Activated CD8-positive, alpha-beta T cell treated with anti-CD3 and anti-CD28 coated beads for 36 hours (primary cell): ENCODE measurements at places on chromosomes 16 and 17. TPM values are rescaled to one million over a fixed set of nuclear protein-coding genes. Genes with fewer than 3 reads are reported as not detected.

DNA sequence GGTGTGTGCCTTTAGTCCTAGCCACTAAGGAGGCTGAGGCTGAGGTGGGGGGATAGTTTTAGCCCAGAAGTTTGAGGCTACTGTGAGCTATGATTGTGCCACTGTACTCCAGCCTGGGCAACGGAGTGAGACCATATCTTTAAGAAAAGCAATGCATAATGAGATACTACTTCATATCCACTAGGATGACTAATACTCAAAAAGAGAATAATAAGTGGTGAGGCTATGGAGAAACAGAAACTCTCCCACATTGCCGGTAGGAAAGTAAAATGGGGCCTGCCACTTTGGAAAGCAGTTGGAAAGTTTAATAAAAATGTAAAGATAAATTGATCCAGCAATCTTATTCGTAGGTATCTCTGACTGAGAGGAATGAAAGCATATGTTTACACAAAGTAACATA, 4.6 kb upstream of the NPIPB2 start:
- no peak for DNase-seq

DNA sequence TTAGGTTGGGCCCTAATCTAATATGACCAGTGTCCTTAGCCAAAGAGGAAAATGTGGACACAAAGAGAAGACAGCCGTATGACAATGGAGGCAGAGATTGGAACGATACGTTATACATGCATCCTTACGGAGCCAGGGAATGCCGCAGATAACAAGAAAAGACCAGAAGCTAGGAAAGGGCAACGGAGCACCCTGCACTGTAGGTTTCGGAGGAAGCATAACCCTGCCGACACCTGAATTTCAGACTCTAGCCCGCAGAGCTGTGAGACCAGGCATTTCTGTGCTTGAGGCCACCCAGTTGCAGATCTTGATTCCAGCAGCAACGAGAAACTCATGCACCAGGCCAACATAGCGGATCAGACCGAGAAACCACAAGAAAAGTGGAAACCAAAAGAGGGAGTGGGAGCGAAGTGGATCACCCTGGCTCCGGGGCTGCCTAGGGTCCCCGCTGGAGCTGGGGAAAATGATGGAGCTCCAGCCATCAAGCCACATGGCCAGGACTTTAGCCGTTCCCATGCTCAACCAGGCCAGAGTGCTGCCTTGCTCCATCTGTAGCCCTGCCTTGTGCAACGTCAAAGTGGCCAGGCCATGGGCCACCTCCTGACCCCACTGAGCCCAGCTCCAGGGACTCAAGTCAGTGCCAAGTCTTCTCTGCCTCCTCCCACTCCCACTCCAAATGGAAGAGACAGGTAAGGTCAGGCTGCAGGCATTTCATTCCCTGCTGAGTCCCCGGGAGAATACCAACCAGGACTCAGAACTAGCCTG, 51.7 kb upstream of the RPL38 start:
- no peak for DNase-seq

DNA sequence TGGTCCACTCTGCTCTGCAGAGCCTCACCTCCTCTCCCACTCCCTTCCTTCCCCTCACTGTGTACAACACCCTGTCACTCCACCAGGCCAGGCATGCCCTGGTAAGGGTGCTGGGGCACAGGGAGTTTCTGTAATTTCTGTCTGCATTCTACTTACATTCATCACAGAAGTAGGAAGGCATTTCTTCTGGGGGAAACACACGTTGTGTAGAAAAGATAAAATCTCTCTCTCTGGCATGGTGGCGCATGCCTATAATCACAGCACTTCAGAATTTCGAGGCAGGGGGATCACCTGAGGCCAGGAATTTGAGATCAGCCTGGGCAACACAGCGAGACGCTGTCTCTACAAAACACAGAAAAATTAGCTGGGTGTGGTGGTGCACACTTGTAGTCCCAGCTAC, 27.0 kb downstream of the WNT3 start:
- DNase-seq, result no peak

GRCh38 chr17:6526362-6527152, 29.8 kb downstream of the PITPNM3 start:
- no peak for DNase-seq

Gene SSTR5
- not detected for total RNA-seq

DNA sequence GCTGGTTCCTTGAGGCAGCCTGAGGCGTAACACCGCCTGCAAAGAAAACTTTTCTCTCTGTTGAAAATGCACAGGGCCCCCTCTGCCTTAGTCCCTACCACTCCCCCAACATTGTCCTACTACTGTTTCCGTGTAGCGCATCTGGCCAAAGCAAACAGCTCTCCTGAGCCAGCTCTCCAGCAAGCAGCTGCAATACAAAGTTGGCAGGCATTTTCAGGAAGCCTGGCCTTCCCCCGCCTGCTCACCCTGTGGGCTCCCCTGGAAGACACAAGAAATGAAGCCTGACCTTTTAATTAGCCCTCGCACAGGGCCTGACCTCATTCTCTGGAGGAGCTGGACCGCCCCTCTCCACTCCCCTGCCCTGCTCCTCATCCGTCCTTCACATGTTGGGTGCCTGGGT, 66.7 kb downstream of the SOX9 start:
- DNase-seq, result no peak

GRCh38 chr17:3804503-3804931, 3.5 kb upstream of the ITGAE start:
- DNase-seq, result peak; percentile 68

DNA sequence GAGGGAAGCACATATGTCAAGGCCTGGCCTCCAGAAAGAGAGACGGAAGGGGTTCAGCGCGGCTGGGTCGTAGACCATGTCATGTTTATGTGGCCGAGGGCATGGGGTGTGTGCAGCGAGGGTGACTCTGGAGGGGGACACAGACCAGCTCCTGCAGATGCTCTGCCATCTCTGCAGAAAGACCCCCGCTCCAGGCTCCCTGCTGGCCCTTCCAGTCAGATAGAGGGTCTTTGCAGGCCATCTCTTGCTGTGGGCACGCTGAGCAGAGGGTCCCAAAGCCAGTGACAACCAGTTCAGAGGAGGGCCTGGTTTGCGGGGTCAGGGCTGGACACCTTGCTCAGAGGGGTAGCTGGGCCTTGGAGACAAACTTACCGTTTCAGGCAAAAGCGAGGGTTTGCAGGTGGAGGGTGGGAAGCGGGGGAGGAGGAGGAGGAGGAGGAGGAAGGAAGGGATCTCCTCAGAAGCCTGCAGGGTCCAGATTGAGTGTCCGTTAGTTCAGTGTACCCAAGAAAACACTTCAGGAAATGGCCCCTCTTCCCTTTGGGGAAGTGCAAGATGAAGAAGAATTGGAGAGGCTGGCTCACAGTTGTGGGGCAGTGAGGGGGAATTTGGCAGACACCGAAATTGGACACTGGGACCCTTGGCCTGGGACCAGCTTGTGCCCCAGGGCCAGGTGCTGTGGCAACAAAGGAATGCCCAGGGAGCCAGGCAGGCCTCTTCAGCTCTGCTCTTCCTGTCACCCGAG, 102.8 kb downstream of the CMIP start:
- no peak for DNase-seq

DNA sequence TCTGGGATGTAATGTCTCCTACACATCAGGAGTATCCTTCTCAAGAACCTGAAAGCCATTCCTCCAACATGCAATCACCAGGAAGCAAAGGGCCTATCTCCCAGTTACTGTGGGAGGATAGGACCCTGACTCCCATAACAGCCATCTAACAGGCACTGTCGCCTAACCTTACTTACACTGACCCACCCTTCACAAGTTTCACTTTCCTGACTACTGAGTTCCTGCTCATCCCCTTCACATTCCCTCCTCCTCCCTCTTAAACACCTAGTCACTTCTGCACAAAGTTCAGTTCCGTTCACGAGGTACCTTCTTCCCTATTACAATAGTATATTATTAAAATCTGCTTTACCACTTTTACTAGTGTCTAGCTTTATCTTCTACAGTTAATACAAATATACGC, 1.3 kb downstream of the C17orf67 start:
- no peak for DNase-seq

Gene MMP25
- total RNA-seq, result 1.5 TPM

- no peak for DNase-seq
These were observed 508.4 kb upstream of the GOT2 start for GRCh38 chr16:59242556-59242955.

GRCh38 chr17:42795061-42795460, 3.4 kb downstream of the COA3 start:
- DNase-seq, result no peak

- no peak for DNase-seq
These were observed 5.6 kb upstream of the AHSP start for GRCh38 chr16:31522071-31522470.

GRCh38 chr17:41739661-41740352, 5.4 kb upstream of the HAP1 start:
- DNase-seq, result no peak

- DNase-seq, result peak; percentile 95
These were observed at the start of the genes DDX28 and DUS2 for GRCh38 chr16:68022728-68023537. Gene DDX28, minus strand, starts transcription at chr16:68023232. Its CDS starts 30 bp downstream, at chr16:68023202. Gene DUS2, plus strand, starts transcription at chr16:68023284. Its CDS starts 14,740 bp downstream, at chr16:68038024.

Gene FOXL1
- not detected for total RNA-seq

- DNase-seq, result no peak
These were observed 48.1 kb downstream of the KSR1 start for GRCh38 chr17:27504188-27504995.

- DNase-seq, result no peak
These were observed 48.4 kb downstream of the NOG start for GRCh38 chr17:56641894-56642293.
